HepG2 (cell line): ENCODE measurements at places on chromosomes 7 and 10. TPM values are rescaled to one million over a fixed set of nuclear protein-coding genes. Genes with fewer than 3 reads are reported as not detected.

DNA sequence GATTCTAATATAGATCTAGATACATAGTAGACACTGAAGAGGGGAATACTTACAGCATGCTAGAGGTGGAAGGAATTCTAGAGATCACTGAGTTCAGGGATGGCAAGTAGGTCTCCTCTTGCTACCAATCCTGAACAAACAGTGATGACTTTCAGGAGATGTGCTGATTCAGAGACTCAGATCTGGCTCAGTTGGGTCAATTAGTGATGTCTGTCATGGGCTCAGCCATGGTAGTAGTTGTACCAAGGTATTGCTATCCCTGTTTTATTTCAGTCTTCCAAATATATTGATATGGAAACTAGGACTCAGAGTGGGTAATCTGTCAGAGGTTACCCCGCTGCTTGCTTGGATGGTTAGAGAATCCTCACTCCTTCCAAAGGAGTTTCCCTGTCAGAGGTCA, 38.5 kb downstream of the UNC5B start:
- no peak for DNase-seq

DNA sequence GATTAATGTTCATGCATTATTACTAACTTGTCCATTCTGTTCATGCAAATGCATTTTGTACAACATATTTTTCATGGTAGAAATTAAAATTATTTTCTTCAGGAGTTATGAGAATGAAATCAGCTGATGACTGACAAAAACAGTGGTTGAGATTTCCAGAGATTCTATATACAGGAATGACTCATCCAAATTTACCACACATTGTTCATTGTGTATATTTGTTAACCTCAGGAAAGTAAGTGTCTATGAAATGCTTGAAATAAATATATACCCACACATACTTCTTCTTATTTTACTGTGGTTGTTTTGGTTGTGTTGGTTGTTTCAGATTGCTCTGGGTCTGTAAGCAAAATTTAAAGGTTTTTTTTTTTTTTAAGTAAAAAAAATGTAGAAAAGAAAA, 108.1 kb upstream of the SP8 start:
- DNase-seq, result no peak

DNA sequence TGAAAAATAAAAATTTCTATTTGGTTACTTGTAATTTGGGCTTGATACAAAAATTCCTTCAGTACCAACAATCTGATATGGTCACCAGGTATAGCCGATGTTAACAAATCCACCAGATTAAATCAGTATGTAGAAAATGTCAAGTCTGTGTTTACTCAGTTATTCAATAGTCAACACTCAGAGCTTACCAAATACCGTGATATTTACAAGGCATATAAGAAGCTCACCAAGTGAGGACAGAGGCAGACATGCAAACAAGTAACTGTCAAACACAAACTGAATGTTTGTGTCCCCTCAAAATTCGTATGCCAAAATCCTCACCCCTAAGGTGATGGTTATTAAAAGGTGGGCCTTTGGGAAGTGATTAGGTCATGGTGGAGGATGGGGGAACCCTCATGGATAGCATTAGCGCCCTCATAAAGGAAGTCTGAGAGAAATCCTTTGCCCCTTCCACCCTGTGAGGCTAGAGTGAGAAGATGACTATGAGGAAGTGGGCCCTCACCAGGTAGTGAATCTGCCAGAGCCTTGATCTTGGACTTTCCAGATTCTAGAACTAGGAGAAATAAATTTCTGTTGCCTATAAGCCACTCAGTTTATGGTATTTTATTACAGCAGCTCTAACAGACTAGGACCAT, 63.1 kb downstream of the TES start:
- no peak for DNase-seq

DNA sequence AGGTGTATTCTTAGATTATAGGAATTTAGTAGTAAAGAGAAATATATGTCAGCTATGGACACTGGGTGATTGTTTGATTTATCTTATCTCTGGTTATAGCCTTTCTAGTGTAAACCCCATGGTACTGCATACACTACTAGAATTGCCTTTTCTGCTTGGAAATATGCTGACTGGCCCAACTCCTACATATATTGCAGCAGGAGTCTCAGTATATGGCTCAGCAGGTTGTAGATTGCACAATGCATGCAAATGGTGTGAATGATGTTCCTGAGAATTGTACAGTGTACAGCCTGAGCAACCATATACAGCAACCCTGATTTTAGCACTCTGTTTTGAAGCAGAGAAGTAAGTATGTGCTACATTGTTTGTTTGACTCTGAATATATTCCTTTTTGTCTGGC, 153.4 kb upstream of the NPY start:
- DNase-seq, result no peak

- no peak for DNase-seq
Measured at GRCh38 chr10:20457649-20458048, 439.5 kb downstream of the NEBL start.

GRCh38 chr10:43399320-43400310, 9.4 kb downstream of the HNRNPF start:
- peak; percentile 79 for DNase-seq

- peak; percentile 44 for DNase-seq
Measured at GRCh38 chr7:95687759-95688343, 84.5 kb upstream of the DYNC1I1 start.

DNA sequence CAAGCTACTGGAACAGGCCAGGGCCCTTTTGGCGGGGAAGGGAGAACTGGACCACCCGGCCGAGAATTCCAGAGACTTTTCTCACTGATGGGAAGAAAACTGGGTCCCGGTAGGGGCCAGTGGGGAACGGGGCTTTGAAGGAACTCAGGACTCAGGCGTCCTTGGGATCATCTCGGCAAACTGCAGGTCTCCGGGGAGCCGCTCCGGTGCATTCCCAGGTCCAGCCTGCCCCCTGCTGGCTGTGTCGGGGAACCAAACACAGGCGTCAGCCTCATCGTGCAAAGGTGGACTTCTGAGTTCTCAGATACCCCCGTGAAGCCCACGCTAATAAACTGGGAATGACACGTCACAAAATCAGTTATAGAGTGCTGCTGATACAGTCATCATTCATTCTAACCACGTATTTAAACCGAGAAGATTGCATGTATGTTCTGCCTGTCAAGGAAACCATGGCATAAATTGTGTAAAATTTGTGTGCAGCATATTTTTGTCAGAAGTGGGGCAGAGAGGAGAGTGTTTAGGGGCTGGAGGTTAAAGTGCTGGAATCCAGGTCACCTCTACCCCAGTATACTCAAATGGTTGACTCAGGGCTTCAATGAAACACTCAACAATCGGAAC, 76.1 kb upstream of the CPXM2 start:
- peak; percentile 33 for DNase-seq

GRCh38 chr7:71135116-71135515, 3.2 kb downstream of the GALNT17 start:
- no peak for DNase-seq

DNA sequence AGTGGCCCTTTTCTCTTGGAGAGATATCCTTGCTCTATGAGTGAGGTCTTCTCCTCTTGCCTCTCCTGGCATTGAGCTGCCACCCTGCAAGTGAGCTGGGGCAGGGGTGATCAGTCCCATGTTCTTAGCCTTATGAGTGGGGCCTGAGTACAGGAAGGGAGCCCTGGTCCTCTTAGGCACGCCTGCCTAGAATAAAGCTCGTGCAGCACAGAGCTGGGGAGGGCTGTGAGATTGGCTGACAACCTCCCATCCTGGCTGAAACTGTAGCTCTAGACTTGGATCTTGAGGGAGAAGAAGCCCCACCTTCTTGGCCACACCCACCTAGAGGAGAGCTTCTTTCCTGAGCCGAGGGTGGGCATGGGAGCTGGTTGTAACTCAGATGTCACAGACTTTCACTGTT, 305.0 kb upstream of the ZNF32 start:
- DNase-seq, result no peak

DNA sequence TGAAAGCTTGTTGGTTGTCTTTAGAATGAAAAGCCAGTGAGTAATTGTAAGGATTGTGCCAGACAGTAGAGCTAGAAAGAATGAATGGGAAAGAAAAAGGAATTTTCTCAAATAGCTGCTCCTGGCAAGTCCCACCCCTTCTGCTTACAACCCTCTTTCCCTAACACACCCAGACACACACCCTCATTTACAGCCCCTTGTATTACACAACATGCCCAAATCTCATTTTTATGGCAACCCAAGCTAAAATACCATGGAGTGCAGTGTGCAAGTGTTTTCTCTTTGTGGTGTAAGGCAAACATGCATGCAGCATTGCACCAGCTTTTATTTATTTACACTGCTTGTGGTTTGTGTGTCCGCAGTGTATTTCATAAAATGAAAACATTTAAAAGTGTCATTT, 1.5 kb downstream of the PRKAR2B start:
- no peak for DNase-seq

GRCh38 chr7:157016024-157016351, 5.5 kb upstream of the MNX1 start:
- no peak for DNase-seq

DNA sequence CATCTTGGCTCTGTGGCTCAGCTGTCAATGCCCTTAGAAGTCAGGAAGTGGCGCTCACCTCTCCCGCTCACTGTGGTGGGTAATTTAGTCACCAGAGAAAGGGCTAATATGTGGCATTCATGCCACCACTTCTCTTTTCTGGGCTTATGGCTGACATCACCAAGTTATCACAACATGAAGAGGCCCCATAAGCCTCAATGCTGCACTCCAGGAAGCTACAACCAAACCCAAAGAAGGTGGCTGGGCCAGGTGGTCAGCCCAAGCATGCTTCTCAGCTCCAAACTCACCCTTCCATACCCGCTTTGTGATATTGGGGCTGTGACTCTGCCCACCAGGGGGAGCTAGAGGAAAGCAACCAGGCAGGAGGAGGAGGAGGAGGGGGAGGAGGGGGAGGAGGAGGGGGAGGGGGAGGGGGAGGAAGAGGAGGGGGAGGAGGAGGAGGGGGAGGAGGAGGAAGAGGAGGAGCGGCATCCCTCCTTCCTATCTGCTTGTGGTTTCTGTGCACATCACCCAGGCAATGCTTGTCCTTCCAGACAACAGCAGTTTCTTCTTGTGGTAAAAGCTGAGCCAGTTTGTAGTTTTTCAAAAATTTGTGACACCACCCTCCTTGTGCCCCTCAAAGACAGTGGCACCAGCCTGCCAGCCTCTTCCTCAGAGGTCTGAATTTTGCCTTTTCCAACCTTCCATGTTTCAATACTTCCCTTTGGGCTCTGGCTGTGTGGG, 42.1 kb downstream of the CYP26A1 start:
- DNase-seq, result peak; percentile 63

- DNase-seq, result no peak
Measured at GRCh38 chr7:155731380-155731779, 80.9 kb downstream of the SHH start.

DNA sequence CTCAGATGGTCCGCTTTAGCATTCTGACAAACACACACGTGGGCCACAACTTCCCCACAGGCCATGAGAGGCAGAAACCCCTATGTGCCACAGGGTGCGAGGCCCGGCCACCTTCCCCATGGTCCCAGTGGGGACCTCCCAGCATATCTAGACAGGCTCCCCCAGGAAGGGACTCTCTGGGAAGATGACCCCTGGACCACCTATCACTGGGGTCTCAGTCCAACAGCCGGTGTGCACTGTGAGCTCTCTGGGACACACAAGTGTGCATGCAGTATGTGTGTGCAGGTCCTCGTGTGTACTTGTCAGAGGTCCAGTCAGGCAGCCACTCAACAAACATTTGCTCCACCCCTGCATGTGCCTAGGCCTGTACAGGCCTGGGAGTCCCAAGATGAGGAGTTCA, 18.7 kb downstream of the GRID1 start:
- DNase-seq, result no peak

DNA sequence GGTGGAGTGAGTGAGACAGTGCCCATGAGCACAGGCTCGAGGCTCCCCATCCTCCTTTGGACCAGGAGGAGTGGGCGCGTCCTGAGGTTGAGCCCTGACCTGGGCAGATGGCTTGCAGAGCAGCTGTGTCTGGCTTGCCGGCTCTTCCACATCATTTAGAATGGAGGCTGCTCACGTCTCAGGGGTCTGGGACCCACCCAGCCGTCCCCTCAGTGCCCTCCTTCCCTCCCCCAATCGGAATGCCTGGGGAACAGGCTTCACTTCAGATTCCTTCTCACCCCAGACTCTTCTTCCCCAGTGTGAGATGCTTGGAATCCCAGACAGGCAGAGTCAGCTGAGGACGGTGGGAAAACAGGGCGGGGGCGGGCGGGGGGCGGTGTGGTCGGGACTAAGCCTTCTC, 968.6 kb upstream of the ZNF722 start:
- no peak for DNase-seq

DNA sequence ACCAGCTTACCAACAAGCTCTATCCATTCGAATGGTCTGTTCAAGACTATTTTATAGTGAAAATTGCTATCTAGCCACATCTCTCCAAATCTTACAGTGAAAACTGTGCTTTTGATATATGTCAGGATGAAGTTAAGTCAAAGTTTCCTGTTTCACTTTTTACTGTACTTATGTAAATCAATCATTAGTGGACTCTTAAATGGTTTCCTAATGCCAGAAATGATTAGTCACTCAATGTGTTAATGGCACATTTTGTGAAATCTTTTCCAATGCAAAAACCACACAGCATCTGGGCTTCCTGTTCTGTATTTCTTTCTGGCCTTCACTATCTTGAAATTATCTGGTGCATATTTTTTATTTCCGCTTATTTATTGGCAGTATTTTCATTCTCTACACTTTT, 87.3 kb upstream of the STEAP1B start:
- DNase-seq, result no peak

GRCh38 chr7:73436031-73436929, 2.7 kb downstream of the FZD9 start:
- peak; percentile 54 for DNase-seq

- DNase-seq, result no peak
Measured at GRCh38 chr10:63642808-63643207, 121.6 kb downstream of the REEP3 start.

DNA sequence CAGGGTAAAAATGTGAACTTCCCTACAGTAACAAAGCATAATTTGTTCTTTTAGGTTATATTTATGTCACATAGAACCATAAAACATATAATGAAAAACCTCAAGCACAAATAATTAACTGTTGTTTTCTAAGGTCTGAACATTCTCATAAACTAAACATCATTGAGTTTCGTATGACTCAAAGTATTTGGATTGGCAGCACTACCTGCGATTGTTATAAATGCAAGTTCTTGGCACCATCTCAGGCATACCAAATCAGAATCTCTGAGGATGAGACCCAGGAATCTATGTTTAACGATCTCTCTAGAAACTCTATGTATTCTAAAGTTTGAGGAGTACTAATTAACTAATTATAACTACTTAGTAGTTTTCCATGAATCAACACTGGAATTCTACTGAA, 22.5 kb downstream of the ORC5 start:
- no peak for DNase-seq

GRCh38 chr10:29102233-29102632, 186.6 kb upstream of the LYZL1 start:
- DNase-seq, result no peak

The TWIST1 gene
- not detected in 2 replicates for total RNA-seq

The MUC12 gene
- not detected in 2 replicates for total RNA-seq

The SUN3 gene
- not detected in 2 replicates for total RNA-seq

The SFRP5 gene
- 0.83 and 1.7 TPM in 2 replicates for total RNA-seq

The C10orf67 gene
- not detected in 2 replicates for total RNA-seq

The DNAJC12 gene
- total RNA-seq, result 11.6 and 14.4 TPM in 2 replicates

The FAM221A gene
- total RNA-seq, result not detected in 2 replicates

The OPN1SW gene
- not detected in 2 replicates for total RNA-seq

The ACBD7 gene
- total RNA-seq, result 2.6 and 4.0 TPM in 2 replicates

The GSDME gene
- 19.2 and 30.0 TPM in 2 replicates for total RNA-seq

The CCL24 gene
- total RNA-seq, result not detected in 2 replicates

The PDZD7 gene
- total RNA-seq, result 0.60 and 0.73 TPM in 2 replicates

The TRIM50 gene
- 21.1 and 24.5 TPM in 2 replicates for total RNA-seq

The SEMA3A gene
- total RNA-seq, result 0.56 and 1.2 TPM in 2 replicates

The EN2 gene
- not detected in 2 replicates for total RNA-seq

The VWDE gene
- 0.14 and 0.27 TPM in 2 replicates for total RNA-seq
